ENCODE measurements at places on chromosomes 3 and 15. TPM values are rescaled to one million over a fixed set of nuclear protein-coding genes. Genes with fewer than 3 reads are reported as not detected.

The ATP13A5 gene
- not detected for total RNA-seq

The CYP1A2 gene
- not detected for total RNA-seq

The KBTBD8 gene
- 7.3 TPM for total RNA-seq

The FSTL1 gene
- total RNA-seq: 2,986 TPM

The TNK2 gene
- total RNA-seq: 5.5 TPM

The GOLGA6B gene
- total RNA-seq: not detected

The NPHP3 gene
- total RNA-seq: 46.3 TPM

The TF gene
- 0.43 TPM for total RNA-seq

The GOLGA8S gene
- 0.13 TPM for total RNA-seq

The MCTP2 gene
- total RNA-seq: 27.0 TPM

The GOLGA8G gene
- not detected for total RNA-seq

The MESP1 gene
- total RNA-seq: 0.26 TPM

The PSTPIP1 gene
- total RNA-seq: 10.2 TPM

The IQCF6 gene
- total RNA-seq: not detected

The TLNRD1 gene
- 4.8 TPM for total RNA-seq

The PPM1L gene
- total RNA-seq: 10.3 TPM

The GREM1 gene
- total RNA-seq: 39.1 TPM

The KY gene
- 4.8 TPM for total RNA-seq

Measured in articular chondrocyte of knee joint (primary cell).